Activated CD8-positive, alpha-beta memory T cell treated with anti-CD3 and anti-CD28 coated beads for 1 hour (primary cell): ENCODE measurements at places on chromosomes 7 and 10.

- no peak for DNase-seq
These were observed 27.8 kb downstream of the ZNF33A start for GRCh38 chr10:38038107-38038931.

DNA sequence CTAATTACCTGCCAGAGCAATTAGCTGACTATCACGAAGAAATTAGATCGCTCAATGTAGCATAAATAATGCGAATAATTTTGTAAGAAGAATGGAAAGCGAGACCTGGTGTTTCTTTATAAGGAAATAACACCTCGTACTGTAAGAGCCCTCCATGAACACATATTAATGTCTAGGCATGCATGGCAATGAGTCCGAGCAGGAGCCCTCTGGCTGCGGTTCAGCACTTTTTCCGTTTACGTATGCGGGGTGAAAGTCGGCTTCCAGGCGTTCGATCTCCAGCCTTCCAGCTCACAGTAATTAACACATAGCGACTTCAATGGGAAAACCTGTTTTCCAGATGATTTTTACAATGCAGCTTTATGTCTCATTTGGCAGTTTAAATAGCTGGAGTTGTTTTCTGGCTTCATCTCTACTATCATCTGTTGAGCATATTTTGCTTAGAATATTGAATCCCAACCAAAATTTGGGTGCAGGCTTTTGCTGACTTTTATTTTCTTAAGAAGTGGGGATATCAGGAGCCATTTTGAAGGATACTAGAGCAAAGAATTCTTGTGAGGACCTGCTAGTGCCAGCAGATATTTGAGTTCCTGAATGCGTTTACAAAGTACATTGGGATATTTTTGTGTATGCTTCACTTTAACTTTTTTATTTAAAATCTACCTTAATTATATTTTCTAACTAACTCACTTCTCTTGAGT is 7.2 kb upstream of the SP8 start:
- DNase-seq, result no peak

DNA sequence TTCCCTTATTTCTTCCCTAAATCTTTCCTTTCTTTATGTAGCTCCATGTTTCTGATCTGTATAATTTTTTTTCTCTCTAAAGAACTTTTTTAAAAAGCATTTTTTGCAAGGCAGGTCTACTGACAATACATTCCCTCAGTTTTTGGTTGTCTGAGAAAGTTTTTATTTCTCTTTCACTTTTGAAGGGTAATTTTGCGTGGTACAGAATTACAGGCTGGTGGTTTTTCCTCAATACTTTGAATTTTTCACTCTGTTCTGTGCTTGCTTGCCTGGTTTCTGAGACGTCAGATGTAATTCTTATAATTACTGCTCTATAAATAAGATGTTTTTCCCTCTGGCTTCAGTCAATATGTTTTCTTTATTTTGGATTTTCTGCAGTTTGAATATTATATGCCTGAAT is 205.4 kb upstream of the VSTM2A start:
- DNase-seq, result no peak

- DNase-seq, result no peak
These were observed 202.8 kb downstream of the CREB5 start for GRCh38 chr7:28615091-28615490.

- peak; percentile 52 for DNase-seq
These were observed 56.5 kb upstream of the PCGF5 start for GRCh38 chr10:91163869-91164474.

DNA sequence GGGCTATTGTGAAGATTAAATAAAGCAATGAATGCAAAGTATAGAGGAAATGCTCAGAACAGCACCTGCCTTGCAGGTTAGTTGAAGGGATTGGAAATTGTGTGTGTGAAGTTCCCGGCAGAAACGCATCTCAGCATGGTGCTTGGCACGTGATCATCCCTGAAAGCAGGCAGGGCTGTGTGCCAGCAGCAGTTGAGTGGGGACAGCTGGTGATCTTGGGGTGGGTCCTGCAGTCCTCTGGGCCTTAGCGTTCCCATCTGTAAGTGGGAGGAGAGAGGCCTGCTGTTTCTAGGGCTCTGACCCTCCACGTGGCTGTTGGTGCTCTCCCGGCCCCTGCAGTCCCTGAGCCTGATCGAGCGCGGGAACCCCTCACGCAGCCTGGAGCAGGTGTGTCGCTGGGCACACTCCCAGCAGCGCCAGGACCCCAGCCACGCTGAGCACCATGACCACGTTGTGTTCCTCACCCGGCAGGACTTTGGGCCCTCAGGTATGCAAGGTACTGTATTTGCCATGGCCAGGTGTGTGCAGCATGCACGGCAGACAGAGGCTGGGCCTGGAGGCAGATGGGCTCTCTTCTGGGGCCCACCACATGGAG is 55.3 kb downstream of the TBATA start:
- DNase-seq, result no peak

DNA sequence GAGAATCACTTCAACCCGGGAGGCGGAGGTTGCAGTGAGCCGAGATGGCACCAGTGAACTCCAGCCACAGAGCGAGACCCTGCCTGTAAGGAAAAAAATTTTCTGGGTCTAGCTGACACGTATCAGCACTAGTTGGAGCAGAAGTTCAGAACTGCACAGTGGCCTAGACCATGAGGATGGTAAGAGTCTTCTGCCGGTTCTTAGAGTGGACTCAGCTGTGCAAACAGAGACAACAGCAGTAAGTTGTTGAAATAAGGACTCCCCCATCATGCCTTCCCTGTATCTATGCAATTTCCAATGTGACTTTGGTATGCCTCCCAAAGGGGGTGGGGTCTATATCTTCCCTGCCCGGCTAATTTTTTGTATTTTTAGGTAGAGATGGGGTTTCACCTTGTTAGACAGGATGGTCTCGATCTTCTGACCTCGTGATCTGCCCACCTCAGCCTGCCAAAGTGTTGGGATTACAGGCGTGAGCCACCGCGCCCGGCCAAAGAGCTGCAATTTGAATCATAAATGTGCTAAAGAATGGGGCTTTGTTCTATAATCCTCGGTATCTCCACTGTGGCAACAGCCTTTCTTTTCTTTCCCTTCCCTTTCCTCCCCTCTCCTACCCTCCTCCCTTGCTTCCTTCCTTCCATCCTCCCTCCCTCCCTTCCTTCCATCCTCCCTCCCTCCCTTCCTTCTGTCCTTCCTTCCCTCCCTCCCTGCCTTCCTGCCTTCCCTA is 14.5 kb upstream of the RNF216 start:
- no peak for DNase-seq

- DNase-seq, result no peak
These were observed 60.9 kb downstream of the TMEM130 start for GRCh38 chr7:98808751-98809460.

GRCh38 chr10:127903789-127904188 is 3.1 kb upstream of the PTPRE start:
- no peak for DNase-seq

- DNase-seq, result no peak
These were observed 163.6 kb downstream of the PTPRN2 start for GRCh38 chr7:158424011-158424410.

DNA sequence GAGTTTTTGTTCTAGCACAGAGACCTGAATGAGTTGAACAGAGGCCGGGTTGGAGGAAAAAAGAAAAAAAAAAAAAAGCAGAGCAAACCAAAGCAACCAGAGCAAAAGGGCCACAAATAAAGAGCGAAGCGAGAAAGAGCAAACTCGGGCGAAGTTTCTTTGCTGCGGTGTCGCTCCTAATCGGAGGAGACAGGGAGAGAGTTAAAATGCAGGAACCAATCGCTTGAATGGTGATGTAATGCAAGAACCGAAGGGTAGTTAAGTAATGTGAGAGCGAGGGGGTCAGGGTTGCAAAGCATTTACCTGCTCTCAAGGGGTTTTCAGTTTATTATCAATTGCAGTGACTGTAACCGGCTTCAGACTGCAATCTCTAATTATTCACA is 271.7 kb downstream of the TRIL start:
- DNase-seq, result no peak

DNA sequence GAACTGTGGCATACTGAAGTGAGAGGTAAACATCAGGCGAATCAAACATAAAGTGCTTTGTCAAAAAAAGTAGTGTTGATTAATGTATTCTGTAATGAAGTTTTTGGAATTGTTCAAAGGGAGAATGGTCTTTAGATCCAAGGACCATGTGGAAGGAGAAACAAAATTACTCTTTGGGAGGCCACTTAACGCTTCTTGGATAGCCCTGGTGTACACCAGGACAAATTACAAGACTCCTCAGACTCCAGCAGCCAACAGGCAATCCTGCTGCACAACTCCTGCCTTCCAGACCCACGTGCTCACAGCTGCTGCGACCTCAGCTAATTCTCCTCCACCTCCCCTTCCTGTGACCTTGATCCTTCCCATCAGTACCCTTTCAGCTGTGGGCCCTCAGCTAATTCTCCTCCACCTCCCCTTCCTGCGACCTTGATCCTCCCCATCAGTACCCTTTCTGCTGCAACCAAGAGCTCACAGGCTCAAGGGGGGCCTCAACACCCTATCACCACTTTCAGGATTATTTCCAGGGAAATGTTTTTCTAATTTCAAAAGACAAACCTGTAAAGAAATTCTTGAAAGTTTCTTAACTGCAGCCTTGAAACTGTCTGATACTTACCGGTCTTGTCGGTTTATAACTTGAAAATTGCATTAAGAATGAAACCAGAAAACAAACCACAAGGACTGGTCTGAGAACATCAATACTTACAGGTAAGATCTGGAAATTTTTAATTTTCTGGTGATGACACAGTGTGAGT is 29.7 kb upstream of the DDC start:
- DNase-seq, result no peak

GRCh38 chr10:47253030-47253637 is 46.9 kb upstream of the GDF10 start:
- no peak for DNase-seq

- DNase-seq, result no peak
These were observed 2.8 kb downstream of the MPP7 start for GRCh38 chr10:28300027-28300426.

GRCh38 chr7:455110-455928 is 64.3 kb downstream of the PDGFA start:
- DNase-seq, result no peak

GRCh38 chr7:82450759-82451158 is 7.2 kb upstream of the CACNA2D1 start:
- DNase-seq, result no peak

- no peak for DNase-seq
These were observed 16.2 kb upstream of the SND1 start for GRCh38 chr7:127635659-127636285.

DNA sequence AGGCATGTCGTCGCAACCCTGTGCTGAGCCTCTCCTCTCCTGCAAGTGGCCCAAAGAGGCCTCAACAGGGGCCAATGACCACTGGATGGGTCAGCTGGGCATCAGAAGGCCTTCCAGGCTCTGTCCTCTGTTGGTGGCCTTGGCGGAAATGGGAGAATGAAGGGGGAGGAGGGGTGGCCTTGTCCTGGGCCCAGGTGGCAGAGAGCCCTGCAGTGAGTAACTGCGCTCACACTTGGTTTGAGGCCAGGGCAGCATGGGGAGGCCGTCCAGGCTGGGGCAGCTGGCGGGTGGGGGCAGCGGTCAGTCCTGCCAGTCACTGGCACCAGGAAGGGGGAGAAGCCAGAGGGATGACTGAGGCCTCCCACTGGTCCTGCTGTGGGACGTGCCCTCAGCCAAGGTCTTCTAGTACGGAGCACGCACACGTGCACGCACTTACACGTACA is 59.8 kb downstream of the LHPP start:
- no peak for DNase-seq

GRCh38 chr10:106830006-106830405 is 334.5 kb downstream of the SORCS1 start:
- no peak for DNase-seq

DNA sequence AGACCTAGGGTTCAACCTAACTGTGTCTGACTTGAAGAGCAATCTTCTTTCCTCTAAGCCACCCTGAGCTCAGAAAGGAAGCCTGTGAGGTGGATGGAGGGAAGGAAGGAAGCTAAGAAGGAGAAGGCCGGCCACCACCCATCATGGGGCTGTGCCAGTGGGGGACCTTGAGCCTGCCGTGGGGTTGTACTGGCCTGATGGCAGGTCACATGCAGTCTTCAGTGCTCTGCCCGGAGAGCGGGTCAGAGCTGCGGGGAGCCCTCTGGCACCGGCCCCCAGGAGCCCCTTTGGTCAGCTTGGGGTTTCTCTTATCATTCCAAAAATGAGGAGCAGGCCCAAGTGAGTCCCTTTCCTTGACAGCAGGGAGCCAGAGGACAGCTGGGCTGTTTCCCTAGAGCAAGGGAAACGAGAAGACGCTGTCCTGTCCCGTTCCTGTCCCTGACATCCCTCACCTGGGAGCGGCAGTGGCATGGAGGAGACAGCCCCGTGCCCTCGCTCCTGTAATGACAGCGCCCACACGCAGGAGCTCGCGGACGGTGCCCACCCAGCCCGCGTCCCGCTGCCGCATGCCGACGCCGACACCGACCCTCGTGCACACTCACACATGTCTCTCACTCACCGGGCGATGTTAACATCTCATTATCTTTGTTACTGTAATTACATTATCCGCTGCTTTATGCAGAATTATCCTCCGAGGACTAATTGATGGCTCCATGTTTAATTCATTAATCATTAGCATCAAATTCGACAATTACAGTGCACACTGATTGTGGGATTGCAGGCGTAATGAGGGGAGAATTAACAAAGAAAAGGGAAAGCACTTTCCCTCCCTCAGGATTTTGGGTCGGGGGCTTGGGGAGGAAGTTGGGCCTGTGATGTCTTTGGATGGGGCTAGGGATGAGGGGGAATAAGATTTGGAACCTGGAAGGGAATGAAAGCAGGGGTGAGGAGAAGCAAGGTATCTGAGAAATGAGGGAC is 31.3 kb downstream of the GBX1 start:
- no peak for DNase-seq

- no peak for DNase-seq
These were observed 73.0 kb downstream of the MICU1 start for GRCh38 chr10:72552857-72553256.

GRCh38 chr10:69088801-69089501 is 1.0 kb downstream of the SRGN start:
- no peak for DNase-seq

DNA sequence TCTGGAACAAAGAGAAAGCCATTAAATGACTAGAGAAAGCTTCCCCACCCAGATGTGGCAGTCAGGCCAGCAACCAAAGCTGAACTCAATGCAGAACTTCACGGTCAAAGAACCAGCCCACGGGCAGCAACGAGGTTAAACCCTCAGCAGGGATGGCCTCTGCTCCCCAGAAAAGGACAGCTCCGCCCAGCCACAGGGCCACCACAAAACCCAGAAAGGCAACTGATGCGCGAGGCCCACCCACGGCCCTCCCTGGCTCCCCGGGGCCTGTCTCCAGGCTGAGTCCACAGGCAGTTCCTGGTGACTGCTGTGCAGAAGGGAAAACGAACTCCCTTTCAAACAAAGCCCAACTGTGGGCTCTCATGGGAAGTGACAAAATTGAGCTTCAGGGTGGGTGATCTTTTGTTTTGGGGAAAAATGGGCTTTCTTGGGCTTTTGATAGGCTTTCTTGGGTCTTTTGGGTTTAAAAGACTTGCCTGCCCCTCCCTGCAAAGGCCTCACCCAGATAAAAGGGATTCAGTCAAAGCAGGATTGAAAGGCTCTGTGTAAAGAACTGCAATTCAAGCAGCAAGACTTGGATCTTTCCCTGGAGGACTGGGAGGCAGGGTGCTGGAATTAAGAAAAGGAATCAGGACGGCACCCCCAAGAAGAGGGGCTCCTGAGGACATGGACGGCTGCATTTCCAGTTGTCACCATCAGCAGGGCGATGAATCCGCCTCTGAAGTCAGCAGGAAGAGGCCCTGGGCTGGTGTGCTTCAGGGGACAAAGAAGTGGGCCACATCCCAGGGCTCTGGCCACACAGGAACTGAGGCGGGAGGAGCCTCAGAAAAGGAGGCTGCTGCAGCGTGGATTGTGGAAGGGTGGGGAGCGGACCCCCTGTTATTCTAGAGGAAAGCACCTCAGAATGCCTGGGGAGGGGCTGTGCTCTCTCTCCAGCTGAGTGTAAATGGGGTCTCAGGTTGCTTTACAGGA is 209.9 kb downstream of the USP6NL start:
- no peak for DNase-seq

- no peak for DNase-seq
These were observed 46.7 kb downstream of the SGMS1 start for GRCh38 chr10:50577010-50577409.
